CD4-positive, alpha-beta T cell treated with Interleukin-6 at 100 ng/mL for 8 hours (primary cell): ENCODE measurements at places on chromosomes 7 and 10.

DNA sequence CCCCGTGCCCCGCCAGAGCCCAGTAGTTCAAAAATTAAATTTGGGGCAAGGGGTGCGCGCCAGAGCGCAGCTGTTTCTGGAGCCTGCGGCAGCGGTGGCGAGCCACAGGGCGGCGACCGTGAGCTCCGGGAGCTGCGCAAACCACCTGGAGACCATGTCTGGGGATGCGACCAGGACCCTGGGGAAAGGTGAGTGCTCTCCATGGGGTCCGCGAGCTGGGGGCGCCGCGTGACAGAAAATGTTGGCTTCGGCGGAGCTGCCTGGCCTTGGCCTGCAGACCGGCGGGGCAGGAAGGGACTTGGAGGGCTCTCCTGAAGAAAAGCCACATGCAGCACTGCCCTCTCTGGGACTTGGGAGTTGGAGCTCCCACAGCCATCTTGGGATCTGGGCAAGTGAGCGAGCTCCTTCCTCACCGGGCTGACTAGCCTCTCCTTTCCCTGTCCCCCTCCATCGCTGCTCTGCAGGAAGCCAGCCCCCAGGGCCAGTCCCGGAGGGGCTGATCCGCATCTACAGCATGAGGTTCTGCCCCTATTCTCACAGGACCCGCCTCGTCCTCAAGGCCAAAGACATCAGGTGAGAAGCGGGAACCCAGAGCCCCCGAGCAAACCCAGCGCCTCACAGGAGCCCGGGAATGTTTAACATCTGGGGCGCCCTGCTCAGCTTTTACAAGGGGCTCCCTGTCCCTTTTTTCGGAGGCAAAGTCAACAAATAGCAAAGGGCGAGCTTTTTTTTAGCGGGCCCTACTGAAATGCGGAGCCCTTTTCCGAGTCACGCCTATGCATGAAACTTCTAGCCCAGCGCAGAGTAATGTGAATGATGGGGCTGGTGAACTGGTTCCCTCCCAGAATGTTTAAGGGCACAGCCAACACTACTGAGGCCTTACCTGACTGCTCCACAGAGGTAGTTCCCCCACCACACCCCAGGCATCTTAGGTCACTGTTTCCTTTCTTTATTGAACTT, 6.1 kb downstream of the GSTO2 start:
- peak; percentile 39 for DNase-seq

DNA sequence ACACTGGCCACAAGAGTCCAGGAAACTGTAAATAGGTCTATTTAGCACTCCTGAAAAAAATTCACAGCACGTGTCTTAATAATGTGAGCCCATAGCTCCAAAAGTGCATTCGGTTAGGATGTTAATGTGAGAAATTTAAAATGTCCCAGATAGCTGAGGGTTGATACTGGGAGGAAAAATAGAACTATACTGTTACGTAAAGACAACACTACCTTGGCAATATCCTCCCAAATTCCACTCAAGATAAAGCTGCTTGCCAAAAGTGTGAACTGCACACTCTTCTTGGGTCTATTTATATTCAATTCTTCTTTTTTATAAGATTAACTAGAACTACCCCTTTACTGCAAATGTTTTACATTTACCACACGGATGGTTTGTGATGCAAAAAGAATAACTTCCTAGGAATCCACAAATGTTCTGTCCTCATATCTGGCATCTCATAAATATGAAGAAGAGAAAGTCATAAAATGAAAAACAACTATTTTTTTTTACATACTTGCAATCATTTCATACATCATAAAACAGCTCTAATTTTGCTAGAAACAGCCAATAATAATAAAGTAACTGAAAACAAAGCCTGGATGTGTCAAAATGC, 10.4 kb downstream of the RAB11FIP2 start:
- no peak for DNase-seq

DNA sequence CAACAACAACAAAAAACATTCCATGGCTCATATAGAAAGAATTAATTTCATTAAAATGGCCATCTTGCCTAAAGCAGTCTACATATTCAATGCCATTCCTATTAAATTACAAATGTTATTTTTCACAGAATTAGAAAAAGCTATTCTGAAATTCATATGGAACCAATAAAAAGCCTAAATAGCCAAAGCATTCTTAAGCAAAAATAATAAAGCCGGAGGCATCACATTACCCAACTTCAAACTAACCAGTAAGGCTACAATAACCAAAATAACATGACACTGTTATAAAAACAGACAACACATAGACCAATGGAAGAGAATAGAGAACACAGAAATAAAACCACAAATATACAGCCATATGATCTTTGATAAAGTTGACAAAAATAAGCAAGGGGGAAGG, 330.4 kb downstream of the KIF20B start:
- no peak for DNase-seq

GRCh38 chr10:51920672-51921071, 221.3 kb upstream of the CSTF2T start:
- DNase-seq: no peak

DNA sequence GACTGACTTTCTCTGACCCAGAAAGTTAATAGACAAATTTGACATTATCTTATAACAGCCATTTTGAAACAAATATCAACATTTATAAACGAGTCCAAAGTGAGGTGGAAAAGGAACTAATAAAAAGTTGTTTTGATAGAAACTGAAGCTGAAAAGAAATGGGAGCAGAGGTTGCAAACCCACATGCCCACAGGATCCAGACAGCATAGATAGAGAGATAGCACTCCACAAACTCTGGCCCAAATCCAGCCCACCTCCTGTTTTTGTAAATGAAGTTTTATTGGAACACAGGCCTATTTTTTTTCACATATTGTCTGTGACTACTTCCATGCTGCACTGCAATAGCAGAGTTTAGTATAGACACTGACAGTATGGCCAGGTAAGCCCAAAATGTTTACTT, 171.9 kb downstream of the PRKG1 start:
- no peak for DNase-seq

- no peak for DNase-seq
These were observed 48.0 kb downstream of the ZNF365 start for GRCh38 chr10:62422068-62422590.

- no peak for DNase-seq
These were observed 235.5 kb downstream of the CCSER2 start for GRCh38 chr10:84563868-84564267.

GRCh38 chr10:44046605-44047004, 338.3 kb downstream of the CXCL12 start:
- DNase-seq: no peak

DNA sequence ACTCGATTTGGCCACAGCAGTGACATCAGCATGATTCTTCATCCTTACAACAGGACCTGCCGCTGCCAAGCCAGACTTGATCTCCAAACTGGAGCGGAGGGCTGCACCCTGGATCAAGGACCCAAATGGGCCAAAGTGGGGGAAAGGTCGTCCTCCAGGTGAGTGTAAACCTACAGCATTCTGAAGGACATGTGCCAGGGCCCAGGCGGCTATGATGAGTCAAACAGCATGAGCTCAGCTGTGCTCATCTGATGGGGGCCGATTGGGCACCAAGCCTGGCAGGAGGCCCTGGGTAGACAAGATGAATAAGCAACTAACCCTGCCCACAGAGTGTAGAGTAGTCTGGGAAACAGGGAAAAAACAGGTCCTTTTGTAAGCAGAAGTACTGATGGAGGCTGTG, 14.4 kb upstream of the ATP6V0E2 start:
- no peak for DNase-seq

DNA sequence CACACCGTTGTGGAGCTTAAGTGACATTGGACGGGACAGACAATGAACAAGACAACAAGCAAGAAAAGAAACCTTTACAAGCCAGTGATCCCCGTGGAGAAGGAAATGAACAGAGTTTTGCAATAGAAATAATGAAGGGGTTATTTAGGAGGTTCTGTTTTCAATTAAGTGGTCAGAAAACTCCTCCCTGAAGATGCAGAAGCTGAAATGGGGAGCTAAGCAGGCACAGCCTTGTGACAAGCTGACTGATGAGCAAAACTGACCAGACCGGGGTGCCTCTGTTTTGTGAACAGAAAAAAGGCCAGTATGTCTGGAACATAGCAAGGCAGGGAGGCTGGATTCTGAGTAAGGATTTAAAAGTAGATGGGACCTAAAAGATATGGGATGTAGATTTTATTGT, 299.8 kb upstream of the POM121L12 start:
- no peak for DNase-seq

- DNase-seq: no peak
These were observed 1072.2 kb downstream of the GATA3 start for GRCh38 chr10:9126728-9127127.

GRCh38 chr7:42143711-42144600, 93.1 kb downstream of the GLI3 start:
- no peak for DNase-seq

- peak; percentile 20 for DNase-seq
These were observed 355.3 kb upstream of the GALNT17 start for GRCh38 chr7:70776627-70777101.
